T1000 (cell line): ENCODE measurements at places on chromosomes 3 and 15.

- no peak for DNase-seq
These were observed 43.5 kb upstream of the UBE2E1 start for GRCh38 chr3:23762214-23762613.

GRCh38 chr3:72380711-72381493 lies 467.3 kb downstream of the SHQ1 start:
- no peak for DNase-seq

GRCh38 chr3:173221010-173221409 lies 80.0 kb upstream of the SPATA16 start:
- DNase-seq, result no peak

DNA sequence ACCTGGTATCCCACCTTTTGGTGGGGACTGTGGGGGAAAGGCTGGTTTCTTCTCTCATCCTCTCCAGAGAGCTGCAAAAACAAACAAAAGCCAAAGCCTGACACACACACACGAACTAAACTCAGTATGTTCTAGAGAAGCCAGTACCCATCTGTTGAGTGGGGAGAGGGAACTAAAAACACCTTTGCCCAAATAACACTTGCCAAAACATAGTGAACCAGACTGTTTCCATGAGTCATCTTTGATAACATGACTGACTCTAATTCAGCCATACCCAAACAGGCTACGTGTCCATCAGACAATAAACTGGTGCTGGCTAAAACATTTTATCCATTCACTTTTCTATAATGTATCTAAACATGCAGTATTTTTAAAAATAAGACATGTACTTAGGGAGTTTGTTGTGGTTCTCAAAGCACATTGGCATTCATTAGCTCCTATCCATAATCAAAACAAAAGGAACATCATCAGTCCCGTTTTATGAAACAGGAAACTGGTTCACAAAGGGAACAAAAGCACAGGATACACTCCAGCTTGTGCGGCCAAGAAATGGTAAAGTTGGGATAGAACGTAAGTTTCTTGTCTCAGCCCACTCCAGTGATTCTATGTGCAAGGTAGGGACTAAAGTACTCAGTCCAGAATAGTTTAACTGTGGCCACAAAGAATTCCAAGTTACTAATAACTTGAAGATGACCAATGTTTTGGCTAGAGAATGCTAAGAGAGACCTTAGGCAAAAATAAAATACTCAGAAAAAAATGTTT lies 16.1 kb downstream of the LYSMD2 start:
- no peak for DNase-seq

- DNase-seq, result no peak
These were observed 413 bp downstream of the SEC22C start for GRCh38 chr3:42581400-42581708.

- no peak for DNase-seq
These were observed 420.0 kb downstream of the GABRB3 start for GRCh38 chr15:26352909-26353308.

- no peak for DNase-seq
These were observed 26.0 kb downstream of the FBXW12 start for GRCh38 chr3:48397767-48398681.

DNA sequence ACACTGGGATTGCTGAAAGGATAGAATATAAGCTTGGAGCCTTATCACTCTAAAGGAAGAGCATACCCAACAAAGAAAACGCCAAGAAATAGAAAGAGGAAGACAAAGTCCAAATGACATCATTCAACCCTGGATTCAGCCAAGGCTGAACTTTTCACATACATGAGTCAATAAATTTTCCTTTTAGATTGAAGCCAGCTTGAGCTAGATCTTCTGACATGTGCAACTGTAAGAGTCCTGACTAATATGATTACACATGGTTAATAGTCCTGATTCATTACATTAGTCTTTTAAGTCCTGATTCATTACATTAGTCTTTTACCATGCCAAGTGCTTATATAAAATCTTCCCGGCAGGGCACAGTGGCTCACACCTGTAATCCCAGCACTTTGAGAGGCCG lies 13.6 kb upstream of the DENND6A start:
- peak; percentile 16 for DNase-seq

DNA sequence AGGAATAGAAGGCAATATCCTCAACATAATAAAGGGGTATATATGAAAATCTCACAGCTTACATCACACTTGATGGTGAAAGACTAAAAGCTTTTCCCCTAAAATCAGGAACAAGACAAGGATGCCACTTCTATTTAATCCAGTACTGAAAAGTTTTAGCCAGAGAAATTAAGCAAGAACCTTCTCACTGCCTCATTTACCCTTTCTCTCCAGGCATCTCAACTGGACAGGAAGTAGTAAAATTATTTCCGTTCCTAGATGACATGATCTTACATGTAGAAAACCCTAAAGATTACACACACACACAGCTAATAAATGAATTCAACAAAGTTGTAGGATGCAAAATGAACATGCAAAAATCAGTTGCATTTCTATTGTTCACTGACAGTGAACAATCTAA lies 11.2 kb downstream of the SCAP start:
- no peak for DNase-seq

DNA sequence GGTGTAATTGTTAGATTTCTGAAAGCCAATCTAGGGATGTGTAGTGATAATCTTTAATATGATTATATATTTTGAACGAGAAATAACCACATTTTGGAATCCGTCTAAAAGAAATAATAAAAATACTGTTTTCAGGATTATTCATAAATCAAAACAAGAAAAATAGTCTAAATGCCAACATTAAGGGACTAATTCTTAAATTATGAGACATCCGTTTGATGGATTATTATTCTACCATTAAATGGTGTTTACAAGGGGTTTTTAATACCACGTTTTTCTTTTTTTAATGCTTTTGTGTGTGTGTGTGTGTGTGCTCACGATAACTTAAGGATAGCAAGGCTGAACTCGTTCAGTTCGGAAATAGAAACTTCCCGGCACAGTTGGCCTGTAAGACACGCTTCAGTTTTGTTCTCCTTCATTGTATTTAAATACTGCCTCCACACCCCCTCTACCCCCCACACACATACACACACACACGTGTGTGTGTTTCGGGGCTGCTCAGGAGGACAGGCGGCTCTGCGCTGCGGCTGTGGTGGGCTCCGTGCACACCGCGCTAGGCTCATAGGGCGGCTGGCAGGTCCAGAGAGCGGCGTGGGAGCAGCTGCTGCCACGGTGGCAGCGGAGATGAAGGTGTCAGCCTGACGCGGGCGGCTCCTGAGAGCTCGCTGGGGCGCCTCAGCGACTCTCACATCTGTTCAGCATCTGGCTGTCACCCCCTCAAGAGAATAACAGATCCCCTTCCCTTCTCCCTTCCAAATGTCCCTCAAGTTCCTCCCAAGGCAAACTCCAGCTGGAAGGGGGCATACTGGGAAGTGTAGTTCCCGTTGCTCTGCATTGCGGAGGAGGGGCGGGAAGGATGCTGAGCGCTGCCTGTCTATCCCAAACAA lies 23.0 kb upstream of the ANP32A start:
- DNase-seq, result no peak

DNA sequence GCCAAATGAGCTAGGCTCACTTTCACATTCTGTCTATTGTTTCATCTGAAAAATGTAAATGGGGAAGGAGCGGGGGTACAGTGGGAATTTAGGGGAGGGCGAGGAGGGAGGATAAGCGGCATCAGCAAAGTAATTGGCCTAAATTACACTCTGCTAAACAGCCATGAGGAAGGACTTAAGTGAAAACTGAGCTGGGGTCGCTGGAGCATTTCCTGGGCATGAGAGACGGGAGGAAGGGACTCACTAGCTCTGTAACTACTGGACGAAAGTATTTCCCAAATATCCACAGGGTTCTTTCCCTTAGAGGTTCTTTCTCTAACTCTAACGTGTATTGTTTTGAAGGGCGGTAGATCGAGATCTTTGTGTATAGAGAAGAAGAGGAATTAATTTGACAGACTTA lies 418.0 kb downstream of the SOX2 start:
- DNase-seq, result no peak

GRCh38 chr3:50358355-50358910 lies 888 bp downstream of the TMEM115 start:
- no peak for DNase-seq

DNA sequence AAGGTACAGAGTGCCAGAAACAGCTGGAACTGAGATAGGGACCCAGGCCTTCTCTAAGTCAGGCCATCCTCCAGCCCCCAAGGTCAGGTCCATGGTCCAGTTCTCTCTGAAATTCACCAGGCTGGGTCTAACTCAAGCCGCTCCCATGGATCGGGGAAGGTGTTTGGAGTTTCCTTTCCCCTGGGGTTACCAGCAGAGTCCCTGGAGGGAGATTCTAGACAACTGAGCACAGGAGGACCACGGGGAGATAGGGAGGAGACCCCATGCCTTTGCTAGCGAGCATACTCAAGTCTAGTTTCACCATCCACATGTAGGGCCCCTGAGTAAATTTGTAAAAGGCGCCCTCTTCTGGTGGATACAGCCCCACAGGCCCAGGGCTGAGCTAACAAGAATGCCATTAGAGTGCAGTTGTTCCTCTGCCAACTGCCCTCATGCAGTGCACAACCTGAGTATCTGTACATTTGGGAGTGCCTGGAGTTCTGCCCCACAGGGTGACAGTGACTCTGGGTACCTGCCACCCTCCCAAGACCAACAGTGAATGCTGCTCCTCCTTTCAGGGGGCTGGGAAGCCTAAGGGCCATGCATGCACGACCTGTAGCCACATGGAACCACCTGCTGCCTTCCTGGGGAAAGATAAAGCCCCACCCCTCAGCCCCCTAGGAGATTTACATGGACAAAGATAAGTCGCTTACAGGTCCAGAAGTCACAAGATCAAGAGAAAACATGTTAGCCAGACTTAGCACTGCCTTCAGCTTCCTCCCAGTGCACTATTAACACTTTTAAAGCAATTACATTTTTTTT lies 89.0 kb downstream of the IQSEC1 start:
- DNase-seq, result no peak

GRCh38 chr3:103203441-103203840 lies 768.6 kb downstream of the ZPLD1 start:
- no peak for DNase-seq

DNA sequence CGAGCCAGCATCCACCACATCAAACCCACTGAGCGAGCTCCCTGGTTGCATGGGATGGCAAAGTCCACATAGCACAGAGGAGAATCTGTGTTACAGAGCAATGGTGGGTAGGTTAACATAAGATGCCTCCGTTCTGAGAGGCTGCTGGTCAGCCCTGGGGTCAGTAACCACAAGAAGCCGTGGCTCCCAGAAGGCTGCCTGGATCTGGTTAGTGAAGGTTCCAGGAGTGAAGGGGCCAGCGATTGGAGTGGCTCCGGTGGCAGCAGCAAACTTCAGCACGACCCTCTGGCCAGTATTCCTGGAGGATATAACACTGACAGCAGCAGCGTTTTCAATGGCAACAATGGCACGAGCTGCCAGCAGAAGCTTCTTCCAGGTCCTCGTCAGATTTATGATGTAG lies 18.4 kb upstream of the PIGZ start:
- DNase-seq, result no peak

DNA sequence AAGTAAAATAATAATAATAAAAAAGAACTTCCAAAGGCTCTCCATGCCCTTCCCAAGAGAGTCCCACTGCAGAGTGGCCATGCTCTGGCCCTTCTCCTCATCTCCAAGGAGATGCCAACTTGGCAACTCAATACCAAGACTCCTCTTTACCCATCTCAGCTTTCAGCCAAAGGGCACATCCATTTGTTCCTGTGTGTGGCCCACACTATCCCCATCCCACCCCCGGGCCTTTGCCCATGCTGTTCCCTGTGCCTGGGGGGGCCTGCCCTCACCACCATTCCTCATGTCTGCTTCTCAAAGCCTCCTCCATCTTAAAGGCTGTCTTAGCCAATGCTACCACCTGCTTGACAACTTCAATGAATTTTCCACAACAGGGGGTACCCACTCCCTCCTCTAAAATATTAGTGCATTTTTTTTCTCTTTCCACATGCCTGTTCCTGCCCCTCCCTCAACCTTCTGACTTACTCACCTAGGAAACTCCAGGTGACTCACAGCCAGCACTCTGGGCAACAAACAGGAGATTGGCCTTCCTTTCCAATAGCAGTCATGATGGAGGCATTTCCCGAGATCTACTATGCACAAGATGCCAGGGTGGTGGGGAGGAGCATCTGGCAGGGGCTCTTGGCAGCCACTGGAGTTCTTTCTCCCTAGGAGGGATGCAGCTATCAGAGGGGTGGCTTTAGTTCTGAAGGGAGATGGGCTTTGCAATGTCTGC lies 109.4 kb upstream of the SMAD3 start:
- peak; percentile 13 for DNase-seq

GRCh38 chr3:45904931-45905330 lies 18.6 kb downstream of the CCR9 start:
- DNase-seq, result no peak

- DNase-seq, result no peak
These were observed 44.7 kb downstream of the ATP11B start for GRCh38 chr3:182837855-182838454.

- no peak for DNase-seq
These were observed 1.9 kb downstream of the SCAPER start for GRCh38 chr15:76903251-76903681.

GRCh38 chr3:12439161-12439940 lies 44.9 kb upstream of the TSEN2 start:
- no peak for DNase-seq

GRCh38 chr15:38818157-38818790 lies 253.7 kb upstream of the RASGRP1 start:
- peak; percentile 0 for DNase-seq

- DNase-seq, result no peak
These were observed 69.2 kb downstream of the KLHL25 start for GRCh38 chr15:85725564-85725963.

- DNase-seq, result no peak
These were observed 43.1 kb upstream of the WDR5B start for GRCh38 chr3:122458992-122459391.

DNA sequence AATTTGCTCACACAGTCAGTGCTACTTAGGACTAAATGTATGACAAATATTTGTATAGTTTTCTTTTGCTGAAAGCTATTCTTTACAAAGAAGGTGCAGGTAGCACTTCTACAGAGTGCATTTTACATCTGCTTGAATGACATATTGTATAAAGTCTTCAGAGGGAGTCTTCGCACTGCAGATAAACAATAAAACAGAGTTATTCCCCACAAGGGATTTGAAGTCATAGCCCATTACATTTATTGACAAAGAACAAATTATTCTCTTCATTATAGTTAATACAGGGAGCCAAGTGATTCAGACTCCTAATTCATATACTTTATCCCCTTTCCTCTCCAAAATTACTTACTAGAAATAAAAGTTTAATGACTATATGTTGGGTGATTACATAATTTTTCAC lies 529.7 kb downstream of the EDEM1 start:
- no peak for DNase-seq

- DNase-seq, result no peak
These were observed 173.6 kb downstream of the ZBTB20 start for GRCh38 chr3:114973536-114973935.

DNA sequence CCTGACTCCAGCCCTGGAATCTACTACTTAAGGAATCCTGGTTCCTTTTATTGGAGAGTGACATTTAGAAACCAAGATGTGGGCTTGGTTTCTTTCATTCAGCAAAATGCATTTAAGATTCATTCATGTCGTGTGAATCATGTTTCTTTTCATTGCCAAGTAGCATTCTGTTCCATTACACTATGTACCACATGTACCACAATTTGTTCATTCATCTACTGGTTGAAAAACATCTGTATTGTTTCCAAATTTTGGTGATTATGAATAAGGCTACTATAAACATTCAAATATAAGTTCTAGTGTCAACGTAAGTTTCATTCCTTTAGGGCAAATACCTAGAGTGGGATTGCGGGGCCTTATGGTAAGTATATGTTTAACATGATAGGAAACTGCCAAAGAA lies 264.2 kb downstream of the VPS13C start:
- DNase-seq, result no peak
